ENCODE measurements at places on chromosomes 3 and 15.

DNA sequence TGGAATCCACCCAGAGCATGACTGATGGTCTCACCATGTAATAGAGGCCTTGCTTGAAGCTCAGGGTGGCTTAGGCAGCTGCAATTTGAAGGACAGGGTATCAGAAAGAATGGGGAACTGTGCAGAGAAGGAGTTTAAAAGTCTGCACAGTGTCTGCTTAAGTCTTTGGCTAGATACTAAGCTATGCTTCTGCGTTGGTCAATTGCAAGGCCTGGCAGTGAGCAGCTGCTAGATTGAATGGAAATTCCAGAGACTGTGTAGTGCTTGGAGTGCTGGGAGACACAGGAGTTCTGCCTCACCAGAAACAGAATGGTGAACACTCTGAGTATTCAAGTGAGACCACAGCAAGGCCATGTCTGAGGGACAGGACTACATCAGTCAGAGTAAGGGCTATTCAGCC is 17.3 kb upstream of the ATP10A start:
- DNase-seq = no peak

DNA sequence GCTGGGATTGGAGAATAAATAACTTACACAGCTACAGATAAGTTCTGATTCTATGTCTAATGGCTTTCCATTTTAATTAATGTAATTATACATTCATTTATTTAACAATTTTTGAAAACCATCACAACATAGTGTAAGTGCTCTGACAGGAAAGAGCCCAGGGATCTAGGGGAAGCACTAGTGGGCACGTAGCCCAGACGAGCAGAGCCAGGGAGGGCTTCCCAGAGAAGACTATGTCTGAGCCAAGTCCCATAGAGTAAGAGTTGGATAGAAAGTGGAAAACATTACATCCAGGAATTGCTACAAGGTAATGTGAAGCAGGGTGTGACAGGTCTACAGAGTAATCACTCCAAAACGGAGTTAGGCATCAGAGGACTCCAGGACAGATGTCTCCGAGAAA is 2.9 kb upstream of the HGD start:
- no peak for DNase-seq

DNA sequence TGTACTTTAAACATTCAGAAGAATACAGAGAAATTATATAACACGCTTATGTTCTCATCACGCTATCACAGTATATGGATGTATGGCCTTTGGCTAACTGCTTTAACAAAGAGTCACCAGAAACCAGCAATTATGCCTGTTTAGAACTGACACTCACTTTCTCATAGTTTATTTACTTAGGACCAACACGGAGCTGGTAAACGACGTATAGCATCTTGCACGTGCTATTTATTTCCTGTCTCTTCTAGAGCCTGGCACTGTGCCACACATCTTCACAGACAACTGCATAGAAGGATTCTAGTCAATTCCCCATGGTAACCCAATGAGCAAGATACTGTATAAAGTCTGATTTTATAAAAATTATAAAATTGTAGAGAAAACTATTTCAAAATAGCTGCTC is 43.6 kb downstream of the TBC1D2B start:
- no peak for DNase-seq

- DNase-seq = no peak
Measured at GRCh38 chr15:52784799-52785671, 5.1 kb downstream of the ONECUT1 start.

DNA sequence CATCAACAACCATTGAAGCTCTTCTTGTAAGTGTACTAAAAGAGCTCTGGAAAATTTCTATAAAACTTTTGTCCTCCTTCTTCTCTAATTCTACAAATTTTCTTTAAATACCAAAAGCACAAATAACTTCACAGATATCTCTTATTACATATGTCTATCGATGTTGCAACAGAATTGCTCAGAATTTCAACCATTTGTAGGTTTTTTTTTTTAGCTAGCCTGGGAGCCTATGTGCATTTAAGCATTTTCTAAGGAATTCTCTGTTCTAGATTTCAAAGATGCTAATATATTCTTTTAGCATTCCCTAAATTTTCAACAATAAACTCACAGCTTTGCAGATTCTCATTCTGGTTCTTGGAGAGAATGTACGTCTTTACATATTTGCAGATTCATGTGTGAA is 774.3 kb upstream of the NR2F2 start:
- DNase-seq = no peak

DNA sequence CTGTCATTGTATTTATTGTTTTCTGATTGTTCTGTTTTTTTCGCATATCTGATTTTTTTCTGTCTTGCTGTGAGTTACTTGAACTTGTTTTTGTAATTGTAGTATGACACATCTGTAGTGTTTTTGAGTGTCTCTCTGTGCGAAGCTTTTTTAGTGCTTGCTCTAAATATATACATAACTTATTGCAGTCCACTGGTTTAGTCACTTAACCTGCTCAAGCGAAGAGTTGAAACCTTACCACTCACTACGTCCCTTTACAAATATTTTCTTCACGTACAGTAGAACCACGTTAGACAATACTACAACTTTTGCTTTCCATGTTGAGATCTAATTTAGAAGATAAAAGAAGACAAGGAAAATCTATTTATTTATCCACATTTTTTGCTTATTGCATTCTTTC is 713.0 kb upstream of the GRM7 start:
- no peak for DNase-seq

GRCh38 chr3:107752202-107752990 is 229.6 kb downstream of the BBX start:
- DNase-seq = no peak

DNA sequence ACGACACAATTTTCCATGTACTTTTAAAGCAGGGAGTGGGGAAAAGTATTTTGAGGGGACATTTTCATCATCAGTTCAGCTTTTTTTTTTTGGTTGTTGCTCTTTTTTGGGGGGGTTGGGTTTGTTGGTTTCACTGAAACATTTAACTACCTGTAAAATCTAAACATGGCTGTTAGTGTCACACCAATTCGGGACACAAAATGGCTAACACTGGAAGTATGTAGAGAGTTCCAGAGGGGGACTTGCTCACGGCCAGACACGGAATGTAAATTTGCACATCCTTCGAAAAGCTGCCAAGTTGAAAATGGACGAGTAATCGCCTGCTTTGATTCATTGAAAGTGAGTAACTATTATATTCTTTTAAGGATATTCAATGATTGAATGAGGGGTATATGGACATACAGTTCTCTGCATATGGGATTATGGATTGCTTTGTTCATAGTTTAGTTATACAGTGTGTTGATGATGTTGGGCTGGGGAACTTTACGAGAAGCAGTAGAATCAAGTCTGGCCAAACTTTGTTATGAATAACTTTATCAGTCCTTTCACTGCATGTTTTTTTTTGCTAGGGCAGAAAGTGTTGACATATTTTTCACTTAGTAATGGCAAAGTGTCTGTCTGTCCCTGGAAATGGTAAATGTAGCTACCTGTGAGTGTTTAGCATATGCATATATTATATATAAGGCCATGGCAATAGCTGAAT is 31.5 kb downstream of the MBNL1 start:
- DNase-seq = no peak

DNA sequence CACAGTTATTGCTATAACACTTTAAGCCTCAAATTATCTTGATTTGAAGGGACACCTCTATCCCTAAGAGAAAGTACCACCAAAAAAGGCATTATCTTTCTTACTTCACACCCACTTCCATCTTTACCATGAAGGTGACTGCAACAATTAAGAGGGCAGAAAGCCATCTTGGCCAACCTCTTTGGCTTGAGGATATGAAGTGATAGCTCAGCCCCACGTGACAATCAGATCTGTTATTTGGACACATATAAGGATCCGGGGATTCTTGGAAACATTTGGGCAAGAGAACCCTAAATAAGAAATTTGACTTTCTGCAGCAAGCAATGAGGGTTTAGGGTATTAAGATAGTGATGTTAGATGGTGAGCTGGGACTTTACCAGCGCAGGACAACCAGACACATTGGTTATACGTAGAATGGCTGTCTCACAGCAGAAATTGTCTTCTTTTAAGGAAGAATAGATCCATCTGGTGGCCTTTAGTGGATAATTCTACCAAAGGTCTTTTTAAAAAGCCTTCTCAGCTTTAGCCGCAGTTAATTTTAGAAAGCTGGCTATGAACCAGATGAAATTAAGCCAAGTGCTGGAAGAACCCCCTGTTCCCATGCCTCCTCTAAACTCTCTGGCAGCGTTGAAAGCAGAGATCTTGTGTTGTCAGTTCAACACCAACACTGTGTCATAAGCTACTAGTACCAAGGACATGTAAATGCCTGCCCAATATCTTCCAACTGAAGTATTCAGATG is 12.3 kb downstream of the HCLS1 start:
- no peak for DNase-seq

DNA sequence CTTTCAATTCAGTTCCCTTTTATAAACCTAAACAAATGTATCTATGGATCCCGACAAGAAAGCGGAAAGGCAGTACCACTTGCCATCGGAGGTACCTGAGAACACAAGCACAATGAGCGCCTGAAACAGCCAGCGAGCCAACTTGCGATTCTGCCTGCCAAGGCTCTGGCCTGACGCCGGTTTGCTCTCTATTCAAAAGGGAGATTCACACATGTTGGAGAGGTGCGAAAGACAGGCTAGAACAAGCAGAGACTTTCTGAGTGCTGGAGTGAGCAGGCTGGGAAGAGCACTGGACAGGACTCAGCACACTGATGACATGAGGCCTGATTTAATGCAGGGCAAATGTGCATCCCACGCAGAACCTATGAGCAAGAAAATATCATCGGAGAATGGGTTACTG is 17.7 kb upstream of the PRR23E start:
- no peak for DNase-seq

DNA sequence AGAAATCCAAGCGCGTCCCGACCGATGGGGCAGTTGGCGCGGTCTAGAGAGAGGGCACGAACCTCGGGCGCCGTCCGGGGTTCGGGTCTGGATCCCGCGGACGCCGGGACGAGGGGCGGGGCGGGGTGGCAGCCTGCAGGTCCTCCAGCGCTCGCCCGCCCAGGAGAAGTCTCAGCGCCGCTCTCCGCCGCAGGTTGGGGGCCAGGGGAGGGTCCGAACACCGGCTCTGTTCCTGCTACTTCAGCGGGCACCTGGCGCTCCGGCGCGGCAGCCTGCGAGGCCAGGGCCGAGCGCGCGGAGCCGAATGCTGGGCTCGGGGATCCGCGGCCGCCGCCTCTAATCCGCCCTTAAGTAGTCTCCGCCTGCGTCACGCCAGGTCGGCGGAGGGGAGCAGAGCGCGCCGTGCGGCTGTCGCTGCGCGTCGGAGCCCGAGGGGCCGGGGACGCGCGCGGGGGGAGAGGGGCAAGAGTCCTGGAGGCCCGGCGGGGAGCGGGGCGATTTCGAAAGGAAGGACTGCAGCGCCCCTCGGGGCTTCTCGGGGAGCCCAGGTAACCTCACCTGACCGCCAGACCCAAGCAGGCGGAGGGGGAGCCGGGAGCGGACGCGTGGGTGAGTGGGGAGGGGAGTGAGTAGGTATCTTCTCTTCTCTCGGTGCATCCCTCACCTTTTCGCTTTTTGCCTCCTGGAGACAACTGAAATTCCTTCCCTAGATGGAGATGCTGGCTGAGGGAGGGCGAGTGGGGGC is at the start of gene GJD2:
Gene GJD2 (minus strand): TSS at position 325 of the 745 bp plus-strand sequence. CDS start 510 bp downstream, outside the sequence.
- DNase-seq = peak; percentile 1

DNA sequence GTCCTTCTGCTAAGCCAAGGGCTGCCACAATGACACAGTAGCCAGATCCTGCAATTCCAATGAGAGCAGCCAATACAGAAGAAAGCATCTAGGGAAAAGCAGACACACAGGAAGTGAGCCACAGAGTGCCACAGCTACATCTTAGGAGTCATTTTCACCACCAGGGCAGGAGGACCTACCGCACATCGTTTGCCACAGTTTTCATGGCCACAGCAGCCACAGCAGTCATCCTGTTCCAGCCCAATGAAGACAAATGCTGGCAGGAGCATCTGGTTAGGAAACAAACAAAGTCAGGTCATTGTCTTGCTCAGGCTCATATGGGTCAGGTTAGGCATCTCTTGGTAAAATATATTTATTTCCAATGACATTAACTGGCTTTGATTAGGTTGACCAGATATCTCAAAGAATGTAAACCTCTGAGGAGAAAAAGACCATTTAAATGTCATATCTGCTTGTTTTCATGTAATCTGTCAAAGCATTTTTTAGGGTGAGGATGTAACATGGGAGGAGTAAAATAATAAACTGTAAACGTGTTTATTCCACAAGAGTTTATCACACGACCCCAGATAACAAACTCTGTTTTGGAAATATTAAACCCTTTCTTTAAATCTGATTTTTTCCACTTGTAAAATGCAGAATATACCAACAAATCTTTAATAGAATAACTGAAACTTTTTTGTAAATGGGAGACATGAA is 1.8 kb downstream of the TM4SF1 start:
- DNase-seq = no peak

GRCh38 chr15:90868261-90868689 is at the start of gene FURIN:
Gene FURIN (plus strand): TSS chr15:90868588. CDS start chr15:90875741, 7,153 bp downstream.
- no peak for DNase-seq

DNA sequence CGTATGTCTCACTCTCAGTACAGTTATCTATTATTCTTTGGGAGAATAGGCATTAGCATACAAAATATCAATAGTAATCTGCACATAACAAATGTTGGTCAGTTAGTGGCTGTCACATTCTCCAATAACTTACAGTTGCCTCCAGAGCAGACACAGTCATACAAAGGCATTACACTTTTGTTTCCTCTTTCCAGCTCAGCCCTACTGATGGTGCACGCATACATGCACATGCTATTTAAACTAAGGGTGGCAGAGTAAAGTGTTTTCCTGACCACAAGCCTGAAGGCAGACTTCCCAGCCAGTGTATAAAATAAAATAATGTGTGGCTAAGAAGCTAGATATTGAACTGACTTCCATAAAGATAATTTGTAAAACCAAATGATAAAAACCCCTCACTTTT is 47.6 kb downstream of the PHLDB2 start:
- no peak for DNase-seq

- no peak for DNase-seq
Measured at GRCh38 chr3:31289584-31289983, 243.1 kb upstream of the STT3B start.

DNA sequence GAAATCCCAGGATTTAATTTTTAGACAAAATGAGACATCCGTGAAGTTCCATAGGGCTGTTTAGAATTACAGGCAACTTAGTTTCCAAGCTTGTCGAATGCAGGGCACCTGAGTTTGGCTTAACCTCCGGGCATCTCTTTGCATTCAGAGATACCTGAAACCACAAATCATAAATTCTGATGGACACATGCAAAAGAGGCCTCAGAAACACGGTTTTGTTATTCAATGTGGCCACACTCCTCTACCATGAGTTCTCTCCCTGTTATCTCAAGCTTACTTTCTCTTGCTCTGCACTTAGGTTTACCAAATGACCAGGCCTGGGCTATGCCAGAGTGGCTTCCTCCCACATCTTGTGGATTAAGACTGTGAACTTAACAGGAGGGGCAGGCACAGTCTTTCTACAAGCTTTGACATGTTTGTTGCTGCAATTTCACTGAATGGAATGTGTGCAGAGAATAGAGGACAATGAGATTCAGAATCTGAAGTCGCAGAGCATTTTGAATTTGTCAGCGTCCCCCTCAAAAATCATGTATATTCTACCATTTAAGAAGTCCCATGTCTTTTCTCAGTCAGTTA is 137.7 kb downstream of the TPRG1 start:
- DNase-seq = no peak

DNA sequence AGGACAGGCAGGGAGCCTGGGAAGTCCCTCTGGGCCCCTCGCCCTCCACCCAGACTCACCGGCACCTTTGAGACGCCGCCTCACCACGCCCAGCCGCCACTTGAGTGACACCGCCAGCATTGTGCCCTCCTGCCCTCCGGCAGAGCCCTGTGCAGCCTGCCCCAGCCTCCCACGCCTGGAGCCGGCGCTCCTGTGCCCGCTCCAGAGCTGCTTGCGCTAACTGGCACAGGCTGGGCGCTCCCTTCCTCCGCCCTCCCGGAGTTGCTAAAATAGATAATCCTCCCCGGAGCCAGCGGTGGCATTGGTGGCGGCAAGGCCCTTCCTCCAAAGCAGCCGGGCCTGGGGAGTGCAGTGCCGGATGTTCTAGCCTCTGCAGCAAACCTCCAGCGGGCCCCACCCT is 15.7 kb upstream of the GRIP2 start:
- DNase-seq = no peak

Data from activated naive CD8-positive, alpha-beta T cell treated with anti-CD3 and anti-CD28 coated beads for 36 hours (primary cell).